ENCODE measurements at places on chromosomes 1 and 21.

- DNase-seq = no peak
These were observed 18.4 kb upstream of the REG4 start for GRCh38 chr1:119829625-119830024.

- DNase-seq = no peak
These were observed 39.6 kb upstream of the RXRG start for GRCh38 chr1:165484532-165484931.

DNA sequence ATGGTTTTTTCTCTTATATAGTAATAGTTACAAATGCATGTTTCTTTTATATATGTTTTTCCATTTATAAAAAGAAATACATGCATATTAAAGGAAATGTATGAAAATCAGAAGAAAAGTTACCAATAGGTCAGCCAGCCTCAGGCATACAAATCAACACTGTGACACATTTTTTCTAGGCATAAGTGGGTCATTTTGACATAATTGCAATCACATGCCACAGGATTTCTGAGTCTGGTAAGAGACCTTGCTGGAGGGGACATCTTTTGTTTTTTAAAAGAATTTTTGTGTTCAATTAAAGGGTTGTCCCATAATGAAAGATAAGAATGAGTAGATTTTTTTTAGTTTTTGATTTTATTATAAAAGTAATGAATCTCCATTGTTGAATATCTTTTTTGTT, 473.1 kb downstream of the PCP4 start:
- no peak for DNase-seq

- no peak for DNase-seq
These were observed 21.4 kb downstream of the CITED4 start for GRCh38 chr1:40840526-40841323.

DNA sequence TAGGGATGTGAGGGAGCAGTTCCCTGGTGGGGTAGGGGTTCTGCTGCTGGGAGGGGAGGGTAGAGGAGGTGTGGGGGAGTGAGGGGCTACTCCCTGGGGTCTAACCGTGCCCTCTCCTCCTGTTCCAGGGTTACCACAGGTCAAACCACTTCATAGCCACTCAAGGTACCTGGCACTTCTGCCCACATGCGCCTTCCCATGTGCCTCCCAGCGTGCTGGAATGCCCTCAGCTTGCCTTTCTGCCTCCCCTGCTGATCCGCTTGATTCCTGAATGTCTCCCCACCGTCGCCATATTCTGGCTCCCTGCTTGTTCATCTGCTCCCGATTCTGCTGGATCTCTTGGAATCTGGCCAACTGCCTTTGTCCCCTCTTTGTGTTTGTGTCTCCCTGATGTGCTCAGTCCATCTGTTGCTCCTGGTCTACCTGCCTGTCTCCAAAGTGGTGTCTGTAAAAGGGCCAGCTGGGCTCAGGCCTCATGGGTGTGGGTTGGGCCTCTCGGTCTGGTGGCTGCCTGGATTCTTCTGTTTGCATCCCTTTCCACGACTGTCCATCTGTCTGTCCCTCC, 74.4 kb downstream of the PTPRU start:
- no peak for DNase-seq

DNA sequence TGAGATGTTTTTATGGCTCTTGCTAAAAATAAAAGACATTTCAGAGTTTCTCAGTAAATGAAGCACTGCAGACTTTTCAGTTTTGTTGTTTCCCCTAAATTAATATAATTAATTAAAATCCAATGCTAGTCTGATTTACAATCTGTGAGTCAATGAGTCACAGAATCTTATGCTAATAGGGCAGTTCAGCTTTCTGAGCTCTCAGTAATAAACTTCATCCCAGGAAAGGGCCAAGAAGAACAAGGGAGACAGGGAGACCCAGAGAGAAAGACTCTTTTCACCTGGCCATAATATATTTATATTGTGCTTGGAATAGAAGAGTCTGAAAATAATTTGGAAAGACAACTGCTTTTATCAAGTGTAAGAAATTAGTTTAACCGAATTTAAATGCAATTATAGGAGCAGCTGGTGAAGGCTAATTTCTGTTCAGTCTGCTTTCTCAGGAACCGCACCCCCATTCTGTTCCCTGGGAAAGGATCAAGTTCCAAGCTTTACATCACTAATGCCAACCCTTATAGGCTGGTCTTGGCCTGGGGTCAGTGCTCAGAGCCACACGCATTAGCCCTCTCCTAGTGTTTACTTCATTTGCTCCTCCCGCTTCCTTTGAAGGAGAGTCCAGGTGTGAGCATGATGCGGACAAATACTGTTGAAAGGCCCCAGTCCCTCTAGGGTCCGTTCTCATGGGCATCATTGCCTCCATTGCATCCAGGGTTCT, 145.6 kb downstream of the ZBTB18 start:
- no peak for DNase-seq

DNA sequence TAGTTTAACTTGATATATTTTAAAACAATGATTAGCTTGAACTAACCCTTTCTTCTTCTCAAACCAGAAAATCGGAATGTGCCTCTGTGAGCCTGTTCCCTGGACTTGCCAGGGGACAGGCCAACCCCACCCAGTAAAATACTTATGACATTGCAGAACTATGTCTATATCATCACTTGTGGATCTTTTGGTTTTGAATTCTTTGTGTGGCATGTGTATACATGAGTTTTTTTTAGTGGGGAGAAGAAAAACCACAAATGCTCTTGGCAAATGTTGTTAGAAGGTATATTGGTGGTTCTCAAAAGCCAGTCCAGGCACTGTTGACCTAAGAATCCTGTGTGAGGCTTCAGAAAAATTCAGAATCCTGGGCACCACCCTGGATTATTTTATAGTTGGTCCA, 347.4 kb downstream of the SIPA1L2 start:
- DNase-seq = no peak

DNA sequence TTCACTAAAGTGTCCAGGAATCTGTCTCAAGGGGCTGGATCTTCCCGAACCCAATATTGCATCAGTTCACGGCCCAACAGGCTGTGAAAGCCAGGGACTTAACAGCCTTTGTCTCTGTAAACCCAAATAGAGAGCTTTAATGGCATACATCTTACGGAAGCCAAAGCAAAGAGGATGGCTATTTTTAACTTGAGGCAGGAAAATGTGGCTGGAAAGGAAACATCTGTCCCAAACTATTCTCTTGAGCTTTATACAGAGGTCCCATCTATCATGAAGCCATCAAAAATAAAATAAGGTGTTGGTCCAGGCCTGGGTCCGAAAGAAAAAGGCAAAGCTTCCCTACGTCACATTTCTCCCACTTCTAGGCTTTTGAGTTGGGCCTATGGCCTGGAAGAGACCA, 7.7 kb upstream of the CD34 start:
- no peak for DNase-seq

DNA sequence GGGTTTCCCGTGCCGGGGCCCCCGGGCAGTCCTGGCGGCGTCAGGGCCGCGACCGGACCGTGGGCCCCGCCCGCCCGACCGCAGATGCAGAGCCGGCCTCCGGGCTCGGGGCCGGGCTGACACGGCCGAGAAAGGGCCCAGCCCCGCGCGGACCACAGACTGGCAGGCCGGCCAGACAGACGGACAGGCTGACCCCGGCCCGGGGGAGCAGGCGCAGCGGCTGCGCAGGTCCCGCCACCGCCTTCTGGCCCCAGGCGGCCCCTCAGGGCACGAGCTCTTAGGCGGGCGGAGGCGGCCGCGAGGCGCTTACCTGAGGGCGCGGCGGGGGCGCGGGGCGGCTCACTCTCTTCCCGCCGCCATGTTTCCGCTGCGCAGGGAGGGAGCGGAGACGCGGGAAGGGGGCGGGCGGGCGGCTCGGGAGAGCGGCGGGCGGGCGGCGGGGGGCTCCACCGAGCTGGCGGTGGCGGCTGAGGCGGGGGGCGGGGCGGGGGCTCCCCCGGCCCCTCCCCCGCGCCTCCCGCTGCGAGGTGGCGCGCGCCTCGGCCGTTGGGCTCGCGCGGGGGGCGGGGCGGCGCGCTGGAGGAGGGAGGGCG, at the start of gene SCMH1:
SCMH1 (minus strand) TSS at position 558 of the 593 bp plus-strand sequence. CDS start 56,173 bp downstream, outside the sequence.
- DNase-seq = peak; percentile 71
